ENCODE measurements at places on chromosomes 16 and 17.
A peak's percentile ranks its signal among the peaks of the same experiment; 100 is the strongest.

GRCh38 chr16:27495191-27495590, 54.5 kb downstream of the GTF3C1 start:
- no peak for ATAC-seq

- peak; percentile 1 for ATAC-seq
These were observed 563 bp downstream of the ZACN start for GRCh38 chr17:76079535-76079955.

DNA sequence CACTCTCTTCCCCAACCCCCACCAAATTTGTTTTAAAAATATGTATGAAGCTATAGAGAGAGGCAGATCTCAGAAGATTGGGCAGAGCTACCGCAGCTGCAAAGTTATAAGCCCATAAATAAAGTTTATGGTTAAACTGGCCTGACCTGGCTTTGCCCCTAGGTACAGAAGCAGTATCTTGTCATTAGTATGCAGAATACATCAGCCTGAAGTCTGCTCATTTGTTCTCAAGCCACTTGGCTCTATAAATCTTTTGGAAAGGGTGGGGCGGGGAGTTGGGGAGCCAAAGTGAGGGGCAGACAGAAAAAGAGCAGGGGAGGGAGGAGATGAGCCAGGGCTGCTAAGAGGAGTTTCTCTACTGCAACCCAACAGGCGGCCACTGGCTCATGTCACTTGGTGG, 113.2 kb downstream of the SOX9 start:
- no peak for ATAC-seq

GRCh38 chr16:79210607-79211006, 389.9 kb downstream of the MAF start:
- ATAC-seq, result no peak

DNA sequence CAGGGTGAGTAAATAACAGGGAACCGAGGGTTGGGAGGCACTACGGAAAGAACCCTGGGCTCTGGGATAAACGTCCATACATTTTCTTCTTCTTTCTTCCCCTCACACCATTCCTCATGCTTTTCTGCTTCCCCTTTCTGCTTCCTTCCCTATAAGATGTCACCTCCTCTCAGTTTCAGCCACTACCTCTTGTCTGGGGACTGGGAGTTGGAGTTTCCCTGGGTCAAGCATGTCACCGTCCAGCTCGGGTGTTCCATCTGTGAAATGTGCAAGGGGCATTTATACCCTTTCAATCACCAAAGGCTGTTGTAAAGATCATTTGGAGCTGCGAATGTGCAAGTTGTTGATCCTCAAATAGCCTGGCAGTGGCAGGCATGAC, 17.5 kb upstream of the CCL22 start:
- no peak for ATAC-seq

GRCh38 chr16:20878682-20879147, 21.4 kb downstream of the DCUN1D3 start:
- no peak for ATAC-seq

GRCh38 chr17:36133602-36134236, 30.1 kb downstream of the CCL4 start:
- no peak for ATAC-seq

DNA sequence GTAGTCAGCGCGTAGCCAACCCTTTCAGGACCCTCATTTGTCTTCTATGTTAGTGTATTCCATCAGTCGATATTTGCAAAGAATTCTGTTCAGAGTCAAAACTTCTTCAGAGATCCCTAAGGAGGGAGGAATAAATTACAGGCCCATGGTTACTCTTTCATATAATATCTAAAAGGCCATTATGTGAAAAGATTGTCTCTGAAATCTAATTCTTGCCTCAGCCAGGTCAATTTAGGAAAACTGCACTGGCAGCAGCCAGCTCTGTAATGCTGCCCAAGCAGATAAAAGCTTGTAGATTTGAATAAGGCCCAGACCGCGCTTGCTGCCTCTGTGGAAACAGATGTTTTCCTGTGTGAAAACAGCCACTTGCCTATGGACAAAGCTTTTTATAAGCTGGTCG, 379.8 kb downstream of the CNTNAP4 start:
- ATAC-seq, result no peak

DNA sequence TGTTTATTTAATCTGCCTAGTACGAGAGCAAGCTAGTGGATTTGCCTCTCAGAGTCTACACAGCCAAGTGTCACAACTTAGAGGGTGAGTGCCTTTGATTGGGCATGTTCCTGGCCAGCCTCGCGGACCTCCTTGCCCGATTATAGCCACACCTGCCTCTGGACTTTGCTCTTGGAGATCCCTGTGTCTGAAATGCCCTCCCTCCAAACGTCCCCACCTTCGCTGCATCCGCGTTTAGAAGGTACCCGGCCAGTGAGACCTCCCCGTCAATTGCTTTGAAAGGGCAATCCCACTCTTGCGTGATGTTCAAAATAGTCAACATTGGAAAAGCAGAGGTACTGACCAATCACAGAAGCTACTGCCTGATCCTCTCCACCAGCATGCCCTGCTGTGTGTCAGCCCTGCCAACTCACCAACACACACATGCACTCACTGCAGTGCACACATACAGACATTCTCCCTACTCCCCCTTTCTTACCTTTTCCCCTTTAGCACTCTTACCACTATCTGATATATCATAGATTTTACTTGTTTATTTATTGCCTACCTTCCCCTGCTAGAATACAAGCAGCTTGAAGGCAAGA, 6.5 kb upstream of the SDK2 start:
- no peak for ATAC-seq

DNA sequence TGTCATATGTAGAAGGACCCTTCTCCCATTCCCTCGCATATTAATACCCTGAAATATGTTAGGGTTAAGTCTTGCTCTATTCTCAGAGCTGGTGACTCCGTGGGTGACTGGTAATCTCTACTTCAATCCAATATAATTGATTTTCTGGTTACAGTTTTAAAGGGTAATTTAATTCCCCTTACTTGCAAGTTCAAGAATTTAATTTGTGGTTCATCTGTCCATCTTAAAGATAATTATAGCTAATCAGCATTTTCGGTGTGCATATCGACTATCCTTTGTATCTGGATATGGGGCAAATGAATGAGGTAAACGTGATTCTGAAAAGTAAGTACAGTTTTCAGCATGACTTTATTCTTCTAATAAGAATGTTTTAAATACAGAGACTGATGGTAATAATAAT, 250.0 kb downstream of the CNTNAP4 start:
- no peak for ATAC-seq

DNA sequence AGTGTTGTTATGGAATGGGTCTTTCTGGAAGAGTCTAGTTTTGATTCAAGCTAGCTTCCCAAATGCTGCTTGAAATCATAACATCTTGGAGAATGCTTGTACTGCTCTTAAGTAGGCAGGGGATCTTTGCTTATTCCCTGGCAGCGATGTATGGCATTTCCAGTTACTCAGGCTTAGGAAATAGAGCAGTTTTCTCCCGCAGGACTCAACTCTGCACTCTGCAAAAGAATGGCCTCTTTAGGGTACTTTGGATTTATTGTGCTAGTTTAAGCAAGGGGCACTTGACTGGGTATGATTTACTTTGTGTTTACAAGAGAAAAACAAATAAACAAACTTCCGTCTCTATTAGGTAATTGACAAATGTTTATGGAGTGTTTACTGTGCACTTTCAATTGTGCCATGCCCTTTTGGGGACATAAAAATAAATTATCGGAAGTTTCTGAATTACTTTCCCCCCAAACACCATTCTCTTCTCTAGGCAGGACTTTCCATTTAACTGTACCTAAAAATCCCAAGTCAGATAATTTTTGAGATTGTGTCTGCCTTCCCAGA, 164.0 kb downstream of the MAP2K6 start:
- no peak for ATAC-seq

GRCh38 chr16:50227665-50228064, 38.7 kb upstream of the ADCY7 start:
- ATAC-seq, result no peak

Measured in esophagus mucosa (tissue), 1 donor.